Activated CD4-positive, alpha-beta T cell treated with anti-CD3 and anti-CD28 coated beads, Interleukin-2, amount 50 U/mL, for 16 hours (primary cell): ENCODE measurements at places on chromosomes 7 and 10.
A peak's percentile ranks its signal among the peaks of the same experiment; 100 is the strongest.

DNA sequence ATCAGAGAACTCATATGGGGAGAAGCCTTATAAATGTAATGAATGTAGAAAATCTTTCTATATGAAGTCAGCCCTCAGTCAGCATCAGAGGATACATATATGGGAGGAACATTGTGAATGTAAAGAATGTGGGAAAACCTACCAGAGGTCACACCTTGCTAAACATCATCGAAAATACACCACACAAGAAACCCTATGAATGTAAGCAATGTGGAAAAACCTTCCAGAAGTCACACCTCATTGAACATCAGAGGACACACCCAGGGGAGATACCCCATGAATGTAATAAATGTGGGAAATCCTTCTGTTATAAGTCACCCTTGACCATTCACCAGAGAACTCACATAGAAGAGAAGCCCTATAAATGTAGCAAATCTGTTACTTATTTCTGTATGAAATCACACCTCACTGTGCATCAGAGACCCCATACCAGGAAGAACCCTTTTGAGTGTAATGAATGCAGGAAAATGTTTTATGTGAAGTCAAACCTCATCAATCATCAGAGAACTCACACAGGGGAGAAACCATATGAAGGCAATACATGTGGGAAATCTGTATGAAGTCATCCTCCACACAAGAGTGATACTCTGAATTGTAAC is 30.8 kb downstream of the ZNF12 start:
- no peak for DNase-seq

- no peak for DNase-seq
Observed at GRCh38 chr7:6444516-6445269, 3.1 kb downstream of the DAGLB start.

DNA sequence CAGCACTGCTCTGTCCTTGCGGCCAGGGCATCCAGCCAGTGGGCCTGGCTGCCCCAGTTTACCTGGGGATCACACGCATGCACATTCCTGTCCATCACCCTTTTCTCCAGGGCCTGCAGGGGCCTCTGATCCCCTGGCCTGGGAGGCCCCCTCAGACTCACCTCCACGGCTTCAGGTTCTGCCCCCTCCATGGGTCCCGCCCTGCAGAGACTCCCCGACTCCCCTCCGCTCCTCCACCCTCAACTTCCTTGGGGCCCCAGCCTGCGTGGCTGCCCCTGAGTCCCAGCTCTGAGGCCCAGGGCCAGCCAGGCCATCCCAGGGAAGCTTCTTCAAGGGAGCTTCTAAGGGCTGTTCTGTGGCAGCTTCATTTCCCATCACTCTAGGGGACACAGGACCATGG is 324.1 kb downstream of the TCERG1L start:
- DNase-seq = no peak

GRCh38 chr7:28723336-28723735 is 234.8 kb downstream of the TRIL start:
- DNase-seq = no peak

DNA sequence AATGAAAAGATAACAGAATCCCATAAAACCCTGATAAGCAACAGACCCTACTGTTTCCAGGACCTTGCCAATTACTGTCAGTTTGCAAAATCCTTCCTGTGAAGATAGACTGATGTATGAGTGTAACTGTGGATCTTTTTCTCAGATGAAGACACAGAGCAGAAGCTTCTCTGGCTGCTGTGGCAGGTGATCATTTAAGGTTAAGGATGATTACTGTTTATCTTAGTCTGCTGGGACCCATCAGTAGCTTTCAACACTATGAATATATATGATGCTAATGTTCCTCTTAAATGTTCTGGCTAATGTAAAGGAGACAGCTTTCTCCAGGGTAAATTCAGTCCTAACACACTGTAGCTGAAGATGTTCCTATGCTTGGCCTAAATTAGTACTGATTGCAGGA is 56.0 kb upstream of the CTTNBP2 start:
- no peak for DNase-seq

- no peak for DNase-seq
Observed at GRCh38 chr7:76423666-76424412, 911 bp upstream of the ZP3 start.

DNA sequence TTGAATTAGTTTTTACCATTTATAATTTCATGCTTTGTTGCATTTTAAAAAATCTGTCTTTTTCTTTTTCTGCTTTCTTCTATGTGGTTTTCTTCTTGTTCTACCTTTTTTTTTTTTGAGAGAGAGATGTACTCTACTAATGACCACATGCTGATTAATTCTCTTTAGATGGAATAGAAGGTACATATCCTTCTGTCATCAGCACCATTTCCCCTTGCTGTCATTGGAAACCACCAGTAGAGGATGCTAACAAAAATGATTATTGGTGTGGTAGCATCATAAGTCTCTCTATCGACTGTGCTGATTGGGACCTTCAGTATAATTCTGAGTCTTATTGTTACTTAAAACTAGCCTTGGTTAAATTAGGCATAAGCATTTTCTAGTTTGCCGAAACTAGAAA is 3.6 kb downstream of the ZEB1 start:
- peak; percentile 60 for DNase-seq

- DNase-seq = no peak
Observed at GRCh38 chr10:12637649-12638048, 288.3 kb downstream of the CAMK1D start.

GRCh38 chr10:35378541-35379210 is 42.4 kb downstream of the CCNY start:
- DNase-seq = no peak

DNA sequence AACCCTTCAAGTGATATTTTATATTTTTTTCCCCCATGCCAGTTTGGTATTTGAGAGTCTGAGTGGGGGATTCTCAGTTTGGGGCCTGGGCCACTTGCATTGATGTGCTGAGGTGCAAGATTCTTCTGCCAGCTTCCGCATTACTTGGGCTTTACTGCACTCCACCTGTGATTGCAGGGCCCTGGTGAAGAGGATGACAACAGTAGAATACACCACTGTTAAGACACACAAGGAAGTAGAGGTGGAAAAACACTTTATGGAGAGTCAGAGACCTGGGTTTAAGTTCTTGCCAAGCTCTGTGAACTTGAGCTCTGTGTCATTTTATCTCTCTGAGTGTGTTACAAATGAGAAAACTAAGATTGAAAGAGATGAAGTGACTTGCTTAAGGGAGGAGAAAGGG is 209.4 kb downstream of the LRMDA start:
- DNase-seq = no peak

- no peak for DNase-seq
Observed at GRCh38 chr7:2821161-2821841, 22.8 kb downstream of the GNA12 start.

GRCh38 chr7:103051519-103051918 is 23.1 kb downstream of the FBXL13 start:
- no peak for DNase-seq

- peak; percentile 73 for DNase-seq
Observed at GRCh38 chr10:33509231-33509831, 174.9 kb upstream of the NRP1 start.

DNA sequence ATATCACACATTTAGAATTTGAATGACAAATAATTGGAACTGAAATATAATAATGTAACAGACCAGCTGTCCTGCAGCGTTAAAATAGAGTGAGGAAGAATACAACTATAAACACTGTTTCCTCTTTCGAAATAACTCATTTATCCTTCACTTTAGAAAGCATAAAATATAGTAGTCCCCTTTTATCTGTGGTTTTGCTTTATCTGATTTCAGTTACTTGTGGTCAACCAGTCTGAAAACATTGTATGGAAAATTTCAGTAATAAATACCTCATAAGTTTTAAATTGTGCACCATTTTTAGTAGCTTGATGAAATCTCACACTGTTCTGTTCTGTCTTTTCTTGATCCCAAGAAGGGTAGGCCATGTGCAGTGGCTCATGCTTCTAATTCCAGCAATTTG is 31.7 kb downstream of the POLR1F start:
- peak; percentile 37 for DNase-seq
